Activated naive CD4-positive, alpha-beta T cell (primary cell): ENCODE measurements at places on chromosomes 13 and 19.

GRCh38 chr13:38204556-38204955 is 145.1 kb upstream of the UFM1 start:
- no peak for DNase-seq

- no peak for DNase-seq
Observed at GRCh38 chr13:40933508-40934204, 85.5 kb downstream of the ELF1 start.

GRCh38 chr13:24842549-24843274 is 78.7 kb downstream of the RNF17 start:
- no peak for DNase-seq

GRCh38 chr19:38290631-38291147 is 13.4 kb upstream of the C19orf33 start:
- DNase-seq: no peak

DNA sequence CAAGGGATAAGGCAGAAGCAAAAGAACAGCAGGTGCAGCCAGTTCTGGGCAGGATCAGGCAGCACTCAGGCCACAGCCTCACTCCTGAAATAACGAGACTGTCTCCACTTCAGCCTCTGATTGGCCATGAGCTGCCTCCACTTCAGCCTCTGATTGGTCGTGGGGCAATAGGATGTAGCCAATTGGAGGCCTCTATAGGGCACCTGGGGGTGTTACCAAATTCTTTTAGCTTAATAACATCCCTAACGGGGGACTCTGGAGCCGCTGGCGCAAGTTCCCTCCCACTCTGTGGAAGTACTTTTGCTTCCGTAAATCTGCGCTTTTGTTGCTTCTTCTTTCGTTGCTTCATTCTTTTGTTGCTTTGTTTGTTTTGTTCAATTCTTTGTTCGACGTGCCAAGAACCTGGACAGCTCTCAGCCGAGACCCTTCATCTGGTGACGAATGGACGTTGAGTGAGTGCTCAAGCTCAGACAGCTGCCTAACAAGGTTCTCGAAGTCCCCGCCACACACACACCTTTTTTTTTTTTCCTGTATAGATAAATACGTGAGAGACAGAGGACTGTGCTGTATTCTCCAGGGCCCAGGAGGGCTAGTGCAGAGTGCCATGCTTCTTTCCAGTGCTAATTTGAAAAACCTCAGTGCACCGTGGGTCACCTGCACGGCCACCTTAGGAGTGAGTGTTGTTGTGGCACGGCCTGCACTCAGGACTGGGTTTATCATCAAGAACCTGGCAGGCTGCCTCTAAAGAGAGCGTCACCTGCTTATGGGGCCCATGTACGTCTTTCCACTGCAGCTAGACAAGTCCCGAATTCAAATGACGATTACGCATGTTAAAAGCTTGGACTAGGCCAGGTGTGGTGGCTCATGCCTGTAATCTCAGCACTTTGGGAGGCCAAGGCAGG is 32.0 kb upstream of the TUBGCP3 start:
- DNase-seq: no peak

GRCh38 chr13:99626461-99627082 is 125.3 kb downstream of the TM9SF2 start:
- no peak for DNase-seq

DNA sequence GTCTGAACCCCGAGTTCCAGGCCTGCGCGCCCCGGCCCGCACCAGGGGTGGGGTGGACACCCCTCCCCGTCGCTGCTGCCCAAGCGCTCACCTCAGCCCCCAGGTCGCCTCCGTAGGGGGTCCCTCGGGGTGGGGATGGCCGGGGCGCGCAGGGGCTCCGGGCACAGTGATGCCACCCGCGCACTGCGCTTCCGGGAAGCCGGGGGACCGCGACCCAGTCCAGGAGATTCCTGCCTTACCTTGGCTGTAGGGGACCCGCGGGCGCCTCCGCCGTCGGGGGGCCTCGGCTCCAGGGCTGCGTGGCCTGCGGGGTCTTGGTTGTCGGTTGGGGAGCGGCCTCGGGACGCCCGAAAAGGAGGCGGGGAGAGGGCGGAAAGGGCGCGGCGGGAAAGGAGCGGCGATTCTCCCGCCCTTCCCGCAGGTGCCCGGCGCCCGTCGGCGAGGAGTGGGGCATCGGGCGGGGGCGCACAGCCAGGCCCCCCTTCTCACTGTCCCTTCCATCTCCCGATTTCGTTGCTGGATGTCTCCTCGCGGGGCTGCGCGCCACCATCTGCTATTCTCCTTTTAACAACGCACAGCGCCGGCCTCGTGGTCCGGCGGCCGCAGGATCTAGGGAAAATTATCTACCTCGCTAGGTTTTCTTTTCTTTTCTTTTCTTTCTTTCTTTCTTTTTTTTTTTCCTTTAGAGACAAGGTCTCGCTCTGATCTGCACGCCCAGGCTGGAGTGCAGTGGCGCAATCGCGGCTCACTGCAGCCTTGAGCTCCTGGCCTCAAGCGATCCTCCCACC is at the start of gene KEAP1:
KEAP1 (minus strand) TSS at position 355 of the 788 bp plus-strand sequence. CDS start 3,323 bp downstream, outside the sequence.
- DNase-seq: no peak

DNA sequence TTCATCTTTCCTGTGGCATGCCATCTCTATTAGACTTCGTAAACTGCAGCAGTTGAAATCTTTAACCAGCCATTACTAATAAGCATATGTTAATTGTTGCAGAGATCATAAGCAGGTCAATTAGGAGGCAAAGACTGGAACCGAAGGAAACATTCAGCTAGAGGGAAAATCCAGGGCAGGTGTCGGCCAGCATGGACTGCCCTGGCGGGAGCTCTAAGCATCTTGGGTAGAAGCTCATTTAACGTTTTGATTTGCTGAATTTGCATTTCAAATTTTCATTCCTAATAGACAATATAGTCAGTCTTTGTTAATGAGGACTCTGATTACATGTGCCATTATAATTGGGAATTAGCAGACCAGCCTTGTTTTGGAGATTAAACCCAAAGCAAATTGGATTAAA is 238.6 kb downstream of the POU4F1 start:
- no peak for DNase-seq
